Activated T-cell treated with anti-CD3 and anti-CD28 coated beads for 48 hours (primary cell): ENCODE measurements at places on chromosomes 3 and 15.

DNA sequence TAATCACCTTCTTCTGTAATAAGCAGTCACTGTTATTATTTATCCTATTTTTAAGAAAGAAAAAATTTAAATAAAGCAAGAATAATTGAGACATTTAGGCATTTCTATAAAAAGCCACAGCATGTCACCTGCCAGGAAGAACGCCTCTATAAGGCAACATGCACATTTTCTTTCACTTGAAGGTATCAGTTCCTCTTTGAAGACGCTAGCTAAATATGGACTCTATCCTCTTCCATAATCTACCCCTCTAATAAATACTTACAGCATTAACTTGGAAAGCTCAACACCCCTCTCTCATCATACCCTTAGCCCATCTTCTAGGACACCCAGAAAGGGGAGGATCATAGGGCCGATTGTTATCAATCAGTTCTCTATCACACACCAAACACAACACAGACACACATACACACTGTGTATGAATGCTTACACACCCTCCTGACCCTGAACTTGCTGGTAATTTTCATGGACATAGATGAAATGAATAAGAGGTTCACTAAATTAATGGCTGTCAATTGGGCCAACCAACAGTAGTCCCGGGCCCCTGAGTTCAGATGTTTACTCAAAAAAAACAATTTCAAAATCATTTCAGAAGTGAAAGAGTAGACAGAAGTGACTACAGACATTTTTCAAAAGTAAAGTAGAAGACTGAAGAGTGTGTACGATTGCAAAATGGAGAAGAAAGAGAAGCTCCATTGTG is 102.5 kb downstream of the ZMAT3 start:
- no peak for DNase-seq

- DNase-seq: no peak
Measured at GRCh38 chr15:57218826-57219576, 157.3 kb upstream of the CGNL1 start.

GRCh38 chr15:75069301-75069925 is 46.0 kb downstream of the PPCDC start:
- DNase-seq: no peak

- peak; percentile 40 for DNase-seq
Measured at GRCh38 chr15:51750792-51751696, at the start of gene TMOD2. Gene TMOD2, plus strand, starts transcription at chr15:51751597. Its CDS starts 14,845 bp downstream, at chr15:51766442.

GRCh38 chr15:74311734-74312444 is 55.6 kb downstream of the CYP11A1 start:
- no peak for DNase-seq
